Hindlimb muscle (tissue), 1 donor: ENCODE measurements at places on chromosomes 11 and 22.
A peak's percentile ranks its signal among the peaks of the same experiment; 100 is the strongest.

- no peak for DNase-seq
Measured at GRCh38 chr22:19783586-19784383, 23.2 kb downstream of the TBX1 start.

DNA sequence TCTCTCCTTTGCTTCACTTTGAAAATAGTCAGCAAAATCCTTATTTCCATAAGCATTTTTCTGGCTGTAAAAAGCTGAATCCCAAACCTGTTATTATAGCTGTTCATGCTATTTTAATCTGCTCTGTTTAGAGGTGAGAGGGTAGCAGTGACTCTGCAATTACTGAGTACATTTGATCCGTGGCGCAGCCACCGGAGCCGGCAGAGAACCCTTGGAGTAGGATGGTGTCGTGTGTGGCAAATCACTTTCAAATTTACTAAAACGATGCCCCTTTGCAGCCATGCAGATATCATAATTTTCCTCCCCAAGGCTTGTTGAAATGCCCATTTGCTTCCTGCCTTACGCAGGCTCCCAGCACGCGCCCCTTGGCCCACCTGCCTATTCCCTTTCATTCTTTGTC, 69.6 kb downstream of the ZBTB16 start:
- no peak for DNase-seq

- DNase-seq, result no peak
Measured at GRCh38 chr11:81303038-81303664, 1430.5 kb downstream of the FAM181B start.

GRCh38 chr22:27986459-27986858, 67.4 kb upstream of the PITPNB start:
- DNase-seq, result no peak

DNA sequence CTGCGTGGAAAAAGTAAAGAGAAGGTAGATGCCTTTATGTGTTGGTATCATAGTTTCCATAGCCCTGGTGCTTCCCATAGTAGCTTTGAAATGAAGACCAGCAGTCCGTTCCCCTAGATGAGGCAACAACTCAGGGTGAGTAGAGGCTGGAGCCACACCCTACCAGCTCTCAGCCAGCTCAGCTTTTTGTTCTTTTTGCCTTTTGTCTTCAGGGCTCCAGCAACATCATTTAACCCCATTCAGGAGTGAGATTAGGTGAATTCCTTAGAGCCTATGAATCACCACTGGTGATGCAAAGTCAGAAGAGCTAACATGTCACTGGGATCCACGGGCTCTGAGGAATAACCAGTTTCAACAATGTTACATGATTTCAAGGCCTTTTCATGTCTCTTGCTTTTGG, 14.0 kb upstream of the SESN3 start:
- DNase-seq, result no peak

- DNase-seq, result peak; percentile 47
Measured at GRCh38 chr11:72001834-72002591, 3.3 kb downstream of the IL18BP start.

- DNase-seq, result no peak
Measured at GRCh38 chr22:48496987-48497650, 1330.6 kb downstream of the BRD1 start.

DNA sequence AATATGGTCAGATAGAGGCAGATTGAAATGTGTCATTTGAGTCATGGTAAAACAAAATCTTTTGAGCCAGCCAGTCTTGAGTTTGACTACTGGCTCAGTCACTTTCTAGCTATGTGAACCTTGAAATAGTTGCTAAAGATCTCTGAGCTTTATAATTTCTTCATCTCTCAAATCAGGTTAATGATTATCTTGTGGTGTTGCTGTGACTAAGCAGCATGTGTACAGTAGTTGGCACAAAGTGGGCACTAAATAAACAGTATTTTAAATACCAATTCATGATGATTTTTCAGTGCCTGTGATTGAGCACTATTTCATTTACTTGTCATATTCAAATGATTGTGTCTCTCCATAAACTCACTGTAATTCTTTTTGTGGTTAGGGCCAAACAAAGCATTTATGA, 70.8 kb downstream of the RAB38 start:
- DNase-seq, result no peak

GRCh38 chr22:42907404-42908373, 50.6 kb upstream of the ARFGAP3 start:
- peak; percentile 58 for DNase-seq

GRCh38 chr11:111878385-111878848, 548 bp downstream of the FDXACB1 start:
- DNase-seq, result no peak

DNA sequence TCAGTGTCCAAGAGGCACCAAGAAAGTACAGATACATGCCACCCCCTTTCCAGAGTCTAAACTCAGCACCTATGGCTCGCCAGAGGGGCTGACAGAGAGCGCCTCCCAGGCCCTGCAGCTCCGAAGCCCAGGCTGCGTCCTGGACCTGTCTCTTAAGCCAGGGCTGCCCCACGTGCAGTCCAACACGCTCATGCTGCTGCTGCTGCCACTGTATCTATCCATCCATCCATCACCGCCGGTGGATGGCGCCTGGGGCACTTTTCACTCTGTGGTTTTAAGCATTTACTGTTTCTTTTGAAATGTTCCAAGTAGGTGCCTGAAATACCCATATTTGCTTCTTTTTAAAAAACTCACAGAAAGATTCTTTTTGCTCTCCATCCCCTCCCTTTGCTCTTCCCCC, 41.8 kb downstream of the MACROD1 start:
- DNase-seq, result no peak

DNA sequence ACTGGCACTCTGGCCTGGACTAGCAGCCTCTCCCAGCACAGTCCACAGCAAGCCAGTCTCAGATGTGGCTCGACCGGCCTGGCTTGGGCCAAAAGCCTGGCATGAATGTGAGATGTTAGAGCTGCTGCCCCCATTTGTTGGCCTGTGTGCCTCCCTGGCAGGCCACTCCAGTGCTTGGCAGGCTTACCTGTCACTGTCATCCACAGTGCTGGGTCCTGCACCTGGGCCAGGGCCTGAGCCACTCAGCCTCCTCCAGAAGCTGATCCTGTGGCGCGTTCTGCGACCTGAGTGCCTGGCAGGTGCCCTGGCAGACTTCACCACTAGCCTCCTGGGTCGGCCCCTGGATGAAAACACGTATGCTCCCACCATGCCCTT, 36.1 kb downstream of the RRP8 start:
- no peak for DNase-seq

GRCh38 chr11:9047964-9048523, 43.4 kb downstream of the SCUBE2 start:
- DNase-seq, result peak; percentile 63

DNA sequence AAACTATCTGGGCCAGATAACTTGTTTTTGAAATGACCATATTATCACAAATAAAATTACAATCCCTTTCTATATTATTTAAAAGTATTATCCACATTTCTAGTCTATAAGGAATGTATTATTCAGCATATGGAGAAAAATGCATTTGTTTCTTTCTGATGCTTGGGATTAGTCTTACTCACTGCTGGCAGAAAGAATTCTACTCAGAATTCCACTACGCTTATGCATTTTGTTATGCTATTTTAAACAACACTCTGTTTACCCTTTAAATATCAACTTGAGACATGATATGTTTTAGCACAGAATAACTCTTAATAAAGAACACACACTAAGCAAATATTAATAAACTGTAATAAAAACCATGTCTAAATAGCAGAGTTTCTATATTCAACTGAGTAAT, 77.6 kb upstream of the ANO3 start:
- no peak for DNase-seq

- no peak for DNase-seq
Measured at GRCh38 chr11:62401811-62402210, 17.0 kb upstream of the SCGB1A1 start.

DNA sequence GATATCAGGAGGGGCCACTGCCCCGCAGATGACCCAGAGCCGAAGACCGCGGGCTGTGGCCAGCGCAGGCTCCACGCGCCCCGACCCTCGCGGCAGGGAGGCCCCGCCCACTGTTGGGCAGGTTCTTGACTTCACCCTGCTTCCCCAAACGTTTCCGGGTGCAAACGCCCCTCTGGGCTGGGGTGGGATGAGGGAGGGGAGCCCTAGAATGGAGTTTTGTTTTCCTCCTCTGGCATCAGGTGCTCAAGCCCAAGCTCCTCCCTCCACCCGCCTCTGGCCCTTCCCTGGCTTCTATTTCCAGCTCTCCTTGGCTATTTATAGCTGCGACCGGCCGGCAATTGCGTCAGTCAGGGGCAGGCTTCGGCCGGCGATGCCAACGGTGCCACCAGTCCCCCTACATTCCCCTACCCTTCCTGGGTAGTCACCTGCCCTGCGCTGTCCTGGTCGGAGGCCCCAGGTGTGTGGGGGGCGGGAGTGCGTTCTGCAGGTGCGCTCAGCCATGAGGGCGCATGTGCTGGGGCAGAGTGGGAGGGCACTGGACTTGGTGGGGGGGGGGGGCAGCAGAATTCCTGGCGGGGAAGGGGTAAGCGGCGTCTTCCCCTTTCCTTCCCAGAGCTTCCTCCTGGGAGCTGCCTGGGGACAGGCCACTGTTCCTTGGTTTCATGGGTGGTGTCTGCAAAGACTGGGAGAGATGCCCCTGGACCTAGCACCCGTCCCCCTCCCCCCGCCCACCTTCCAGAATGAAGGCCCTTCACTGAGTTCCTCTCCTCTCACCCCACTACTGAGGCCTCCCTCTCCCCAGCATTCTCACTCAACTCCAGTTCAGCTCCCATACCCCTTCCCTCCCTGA, 23.6 kb downstream of the DUSP8 start:
- no peak for DNase-seq

DNA sequence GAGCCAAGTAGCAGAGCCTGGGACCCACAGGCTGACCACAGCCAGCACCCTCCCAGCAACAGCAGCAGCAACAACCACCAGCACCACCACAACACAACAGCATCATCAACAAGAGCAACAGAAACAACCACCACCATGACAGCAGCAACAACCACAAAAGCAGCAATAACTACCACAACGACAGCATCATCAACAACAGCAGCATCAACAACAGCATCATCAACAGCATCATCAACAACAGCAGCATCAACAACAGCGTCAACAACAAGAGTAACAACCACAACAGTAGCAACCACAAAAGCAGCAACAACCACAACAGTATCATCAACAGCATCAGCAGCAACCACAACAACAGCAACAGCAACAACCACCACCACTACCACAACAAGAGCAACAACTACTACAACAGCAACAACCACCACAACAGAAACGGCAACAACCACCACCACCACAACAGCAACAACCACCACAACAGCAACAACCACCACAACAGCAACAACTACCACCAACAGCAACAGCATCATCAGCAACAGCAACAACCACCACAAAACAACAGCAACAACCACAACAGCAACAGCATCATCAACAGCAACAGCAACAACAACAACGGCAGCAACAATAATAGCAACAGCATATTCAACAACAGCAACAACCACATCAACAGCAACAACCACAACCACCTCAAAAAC, 22.1 kb upstream of the FGF3 start:
- no peak for DNase-seq

- no peak for DNase-seq
Measured at GRCh38 chr11:61281581-61282250, 13.4 kb downstream of the VWCE start.

DNA sequence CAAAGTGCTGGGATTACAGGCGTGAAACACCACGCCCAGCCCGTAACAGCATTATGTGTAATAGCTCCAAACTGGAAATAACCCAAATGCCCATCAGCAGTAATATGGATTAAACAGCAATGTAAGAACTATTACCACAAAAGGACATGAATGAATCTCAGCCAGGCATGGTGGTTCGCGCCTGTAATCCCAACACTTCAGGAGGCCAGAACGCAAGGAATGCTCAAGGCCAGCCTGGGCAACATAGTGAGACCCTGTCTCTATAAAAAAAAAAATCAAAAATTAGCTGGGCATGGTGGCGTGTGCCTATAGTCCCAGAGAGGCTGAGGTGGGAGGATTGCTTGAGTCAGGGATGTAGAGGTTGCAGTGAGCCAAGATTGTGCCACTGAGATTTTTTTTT, 3.1 kb upstream of the DPF2 start:
- no peak for DNase-seq

- DNase-seq, result no peak
Measured at GRCh38 chr11:6932145-6932544, 5.9 kb downstream of the ZNF215 start.

DNA sequence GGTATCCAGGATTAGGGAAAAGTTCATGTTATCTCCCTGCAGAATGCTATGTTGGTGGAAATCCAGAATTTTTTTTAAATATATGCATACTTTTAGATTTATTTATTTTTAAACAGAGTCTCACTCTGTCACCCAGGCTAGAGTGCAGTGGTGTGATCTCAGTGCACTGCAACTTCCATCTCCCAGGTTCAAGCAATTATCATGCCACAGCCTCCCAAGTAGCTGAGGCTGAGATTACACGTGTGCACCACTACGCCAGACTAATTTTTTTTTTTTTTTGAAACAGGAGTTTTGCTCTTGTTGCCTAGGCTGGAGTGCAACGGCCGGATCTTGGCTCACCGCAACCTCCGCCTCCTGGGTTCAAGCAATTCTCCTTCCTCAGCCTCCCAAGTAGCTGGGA, 2.6 kb downstream of the PACSIN2 start:
- no peak for DNase-seq

GRCh38 chr11:65778901-65779668, 1.7 kb downstream of the AP5B1 start:
- DNase-seq, result no peak

DNA sequence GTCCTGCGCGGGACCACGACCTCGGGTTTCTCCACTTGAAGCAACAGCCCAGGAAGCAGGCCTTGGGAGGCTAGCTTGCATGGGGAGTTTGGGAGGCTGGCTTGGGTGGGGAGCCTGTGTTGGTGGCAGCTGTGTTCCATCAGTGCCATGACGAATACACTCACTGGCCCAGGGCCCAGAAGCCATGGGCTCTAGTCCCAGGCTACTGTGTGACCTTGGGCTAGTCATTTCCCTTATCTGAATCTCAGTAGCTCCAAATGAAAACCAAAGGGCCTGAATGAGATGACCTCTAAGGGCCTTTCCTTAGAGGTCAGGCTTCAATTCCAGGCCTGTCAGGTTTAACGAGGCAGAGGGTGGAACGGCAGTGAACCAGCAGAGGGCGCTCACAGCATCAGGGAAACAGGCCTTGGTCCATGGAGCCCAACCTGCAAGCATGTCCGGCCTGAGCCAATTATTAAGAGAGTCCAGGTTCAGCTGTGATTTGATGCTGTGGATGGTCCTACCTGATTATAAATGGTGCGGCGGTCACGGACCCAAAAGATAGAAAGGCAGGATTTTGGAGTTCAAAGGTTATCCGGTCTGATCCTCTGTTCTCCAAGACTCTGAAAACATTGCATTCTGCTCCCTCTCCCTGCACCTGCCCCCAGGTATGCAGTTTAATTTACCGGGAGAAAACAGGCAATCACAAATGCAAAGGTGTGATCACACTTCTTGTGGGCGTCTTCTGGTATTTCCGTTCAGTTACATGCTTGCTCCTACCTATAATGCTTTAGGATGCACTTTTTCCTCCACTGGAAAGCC, 15.9 kb downstream of the PTPN5 start:
- no peak for DNase-seq

- no peak for DNase-seq
Measured at GRCh38 chr11:120122924-120123683, 14.8 kb downstream of the TRIM29 start.

- DNase-seq, result no peak
Measured at GRCh38 chr11:87353771-87354345, 316.1 kb downstream of the TMEM135 start.
